ENCODE measurements at places on chromosomes 3 and 15. TPM values are rescaled to one million over a fixed set of nuclear protein-coding genes. Genes with fewer than 3 reads are reported as not detected.

MAP1A gene
- polyA plus RNA-seq, result not detected

SERINC4 gene
- polyA plus RNA-seq, result 0.10 TPM

ELP6 gene
- polyA plus RNA-seq, result 18.3 TPM

SATB1 gene
- 18.3 TPM for polyA plus RNA-seq

ANKDD1A gene
- polyA plus RNA-seq, result 3.5 TPM

GOLGA6L7 gene
- not detected for polyA plus RNA-seq

GRIP2 gene
- not detected for polyA plus RNA-seq

CCDC9B gene
- 0.13 TPM for polyA plus RNA-seq

NDUFAF3 gene
- polyA plus RNA-seq, result 93.4 TPM

All from CD14-positive monocyte (primary cell).